Foreskin melanocyte (primary cell): ENCODE measurements at places on chromosomes 6 and 20.

GRCh38 chr20:2460752-2461424 is 9.7 kb downstream of the SNRPB start:
- no peak for DNase-seq

DNA sequence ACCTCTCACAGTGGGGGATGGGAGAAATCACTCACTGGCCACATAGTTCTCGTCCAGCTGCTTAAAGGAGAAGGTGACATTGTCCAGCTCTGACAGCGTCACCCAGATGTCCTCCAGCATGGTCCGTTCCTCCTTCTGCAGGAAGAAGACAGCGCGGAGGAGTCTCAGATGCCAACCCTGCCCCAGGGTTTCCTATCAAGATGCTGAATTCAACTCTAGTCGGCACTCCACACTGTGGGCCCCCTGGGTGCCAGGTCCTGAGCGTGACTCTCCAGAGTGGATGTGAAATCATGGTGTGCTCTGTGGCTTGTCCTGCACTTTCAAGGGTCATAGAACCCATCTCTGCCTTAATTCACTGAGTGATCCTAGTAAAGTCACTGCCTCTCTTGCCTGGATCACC is 193.2 kb downstream of the PREX1 start:
- no peak for DNase-seq

DNA sequence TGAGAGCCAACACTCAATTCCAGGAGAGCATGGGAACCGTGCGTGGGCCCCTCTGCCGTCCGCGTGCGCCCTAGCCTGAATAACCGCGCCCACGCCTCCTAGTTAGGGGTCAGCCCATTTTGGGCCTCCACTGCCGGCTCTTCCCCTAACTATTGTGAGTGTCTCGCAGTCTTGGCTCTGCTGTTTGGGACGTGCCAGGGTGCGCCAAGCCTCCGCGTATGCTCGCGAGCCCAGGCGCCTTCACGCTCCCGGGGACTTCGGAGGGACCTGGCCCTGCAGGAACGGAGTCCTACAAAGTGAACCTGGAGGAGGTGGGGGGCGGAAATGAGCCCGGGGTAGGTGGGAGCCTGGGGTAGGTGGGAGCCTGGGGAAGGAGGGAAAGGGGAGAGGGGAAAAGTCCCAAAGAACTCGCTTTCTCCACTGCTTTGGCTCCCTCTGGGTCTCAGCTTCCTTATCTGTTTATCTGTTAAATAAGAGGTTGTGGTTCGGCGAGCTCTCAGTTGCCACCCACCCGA is 873 bp upstream of the GCM2 start:
- DNase-seq: no peak

- no peak for DNase-seq
Observed at GRCh38 chr6:14226051-14226660, 108.6 kb downstream of the CD83 start.
